Foreskin fibroblast (primary cell): ENCODE measurements at places on chromosomes 2 and 18.
A peak's percentile ranks its signal among the peaks of the same experiment; 100 is the strongest.

DNA sequence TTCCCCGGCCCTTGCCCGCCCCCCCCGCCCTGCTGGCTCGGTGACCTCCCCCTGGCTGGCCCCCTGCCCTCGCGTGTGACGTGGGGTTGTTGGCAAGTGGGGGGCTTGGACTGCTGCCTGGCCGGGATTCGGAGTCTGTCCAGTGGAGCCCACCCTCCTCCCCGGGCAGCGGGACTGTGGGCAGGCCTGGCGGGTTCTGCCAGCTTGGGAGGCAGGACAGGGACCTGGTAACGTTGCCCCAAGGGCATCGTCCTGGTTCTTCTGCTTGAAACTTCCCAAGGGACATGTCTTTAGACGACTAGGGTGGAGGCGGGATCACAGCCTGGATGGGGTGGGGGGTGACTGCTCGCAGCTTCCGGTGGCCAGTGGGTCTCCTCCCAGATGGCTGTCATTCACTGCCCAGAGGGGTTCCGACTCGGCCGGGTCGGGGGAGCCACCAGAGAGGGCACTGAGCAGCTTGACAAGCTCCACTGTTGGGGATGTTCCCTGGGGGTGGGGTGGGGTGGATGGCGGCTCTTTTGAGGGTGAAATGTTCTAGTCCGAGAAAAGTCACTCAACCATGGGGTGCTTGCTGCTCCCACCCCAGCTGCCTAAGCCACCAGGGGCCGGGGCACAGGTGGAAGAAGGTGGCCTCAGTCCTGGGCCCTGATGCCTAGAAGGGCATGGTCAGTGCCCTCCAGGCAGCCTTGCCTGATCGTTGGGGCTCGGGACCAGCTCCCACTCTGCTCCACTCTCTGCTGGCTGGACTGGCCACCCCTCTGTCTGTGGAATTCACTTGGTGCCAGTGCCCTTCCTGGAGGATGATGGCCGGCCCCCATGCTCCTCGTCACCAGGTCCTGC, 4.3 kb upstream of the HS6ST1 start:
- no peak for DNase-seq

DNA sequence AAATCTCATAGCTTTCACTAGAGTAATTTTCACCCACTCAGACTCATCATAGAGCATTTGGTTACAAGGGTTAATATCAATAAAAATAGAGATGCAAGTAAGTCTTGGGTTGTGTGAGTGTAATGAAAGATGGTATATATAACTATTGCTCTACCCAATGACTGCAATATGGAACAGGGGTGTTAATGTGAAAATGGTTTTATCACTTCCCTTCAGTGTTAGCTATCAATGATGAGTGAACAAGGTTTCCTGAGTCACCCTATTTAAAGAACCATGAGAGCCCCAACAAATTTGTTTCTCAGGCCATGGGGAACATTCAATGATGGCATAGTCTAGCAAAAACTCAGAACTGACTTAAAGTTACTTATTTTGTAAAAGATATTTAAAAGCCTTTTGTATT, 1133.6 kb upstream of the ZEB2 start:
- DNase-seq = peak; percentile 20

GRCh38 chr2:101185085-101185484, 33.9 kb upstream of the TBC1D8 start:
- DNase-seq = no peak

DNA sequence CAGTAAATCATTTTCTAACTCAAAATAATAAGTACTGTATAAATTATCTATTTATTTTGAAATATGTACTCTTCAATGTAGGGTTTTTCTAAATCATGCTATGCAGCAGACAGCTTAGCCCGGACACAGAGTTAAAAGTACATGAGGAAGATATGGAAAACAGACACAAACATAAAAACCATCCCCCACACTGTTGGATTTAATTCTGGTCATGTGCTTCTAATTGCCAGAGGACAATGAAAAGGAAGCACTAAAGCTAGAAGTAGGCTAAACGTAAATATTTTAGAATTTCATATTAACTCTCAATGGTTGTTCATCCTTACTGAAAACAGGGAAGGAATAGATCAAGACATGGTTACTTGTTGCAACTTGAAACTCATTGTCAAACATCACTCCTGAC, 420.7 kb downstream of the ERBB4 start:
- no peak for DNase-seq

DNA sequence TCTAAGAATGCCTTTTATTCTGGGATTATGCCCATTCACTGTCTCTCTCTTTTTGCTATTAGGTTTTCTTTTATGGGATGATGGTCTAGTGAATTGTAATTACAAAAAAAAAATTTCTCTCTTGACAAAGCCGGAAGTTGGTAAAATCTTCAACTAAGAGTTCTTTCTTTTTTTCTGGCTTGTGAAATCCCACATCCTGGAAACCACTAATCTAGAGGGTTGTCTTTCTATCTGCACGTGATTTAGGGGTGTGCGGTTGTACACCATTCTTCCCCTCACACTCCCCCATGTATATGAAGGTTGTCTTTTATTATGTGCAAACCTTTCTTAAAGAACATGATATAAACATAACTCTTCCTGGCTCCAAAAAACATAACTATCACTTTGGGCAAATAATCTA, 52.0 kb downstream of the GATA6 start:
- DNase-seq = no peak
